ENCODE measurements at places on chromosomes 6 and 20.

- DNase-seq: peak; percentile 88
These were observed at the start of gene MAP1LC3A for GRCh38 chr20:34558320-34559218. MAP1LC3A (plus strand) TSS chr20:34558718; CDS start chr20:34558869, 151 bp downstream.

GRCh38 chr6:56624046-56624727 is 18.5 kb downstream of the DST start:
- no peak for DNase-seq

DNA sequence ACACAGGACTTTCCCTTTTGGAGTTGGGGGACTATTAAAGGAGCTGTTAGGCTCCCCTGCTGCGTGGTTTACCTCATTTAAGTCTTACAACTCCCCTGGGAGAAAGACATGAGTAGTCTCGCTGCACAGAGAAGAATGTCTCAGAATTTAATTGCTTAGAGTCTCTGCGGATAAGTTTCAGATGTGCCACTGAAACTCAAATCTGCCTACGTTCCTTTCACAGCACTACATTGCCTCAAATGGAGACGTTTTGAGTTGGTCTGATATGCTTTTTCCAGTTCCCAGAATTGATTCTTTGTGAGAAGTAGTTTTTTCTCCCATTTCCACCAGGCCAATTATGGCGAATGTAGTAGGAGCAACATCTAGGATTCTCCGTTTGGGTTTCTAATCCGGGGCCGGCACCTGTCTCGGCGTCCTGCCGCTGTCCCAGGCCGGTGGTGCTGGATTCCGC is 532 bp upstream of the SLC35F1 start:
- DNase-seq: no peak

- no peak for DNase-seq
These were observed 109.2 kb upstream of the NRSN1 start for GRCh38 chr6:24016857-24017256.

- DNase-seq: no peak
These were observed 16.3 kb upstream of the FOXC1 start for GRCh38 chr6:1593286-1593957.

DNA sequence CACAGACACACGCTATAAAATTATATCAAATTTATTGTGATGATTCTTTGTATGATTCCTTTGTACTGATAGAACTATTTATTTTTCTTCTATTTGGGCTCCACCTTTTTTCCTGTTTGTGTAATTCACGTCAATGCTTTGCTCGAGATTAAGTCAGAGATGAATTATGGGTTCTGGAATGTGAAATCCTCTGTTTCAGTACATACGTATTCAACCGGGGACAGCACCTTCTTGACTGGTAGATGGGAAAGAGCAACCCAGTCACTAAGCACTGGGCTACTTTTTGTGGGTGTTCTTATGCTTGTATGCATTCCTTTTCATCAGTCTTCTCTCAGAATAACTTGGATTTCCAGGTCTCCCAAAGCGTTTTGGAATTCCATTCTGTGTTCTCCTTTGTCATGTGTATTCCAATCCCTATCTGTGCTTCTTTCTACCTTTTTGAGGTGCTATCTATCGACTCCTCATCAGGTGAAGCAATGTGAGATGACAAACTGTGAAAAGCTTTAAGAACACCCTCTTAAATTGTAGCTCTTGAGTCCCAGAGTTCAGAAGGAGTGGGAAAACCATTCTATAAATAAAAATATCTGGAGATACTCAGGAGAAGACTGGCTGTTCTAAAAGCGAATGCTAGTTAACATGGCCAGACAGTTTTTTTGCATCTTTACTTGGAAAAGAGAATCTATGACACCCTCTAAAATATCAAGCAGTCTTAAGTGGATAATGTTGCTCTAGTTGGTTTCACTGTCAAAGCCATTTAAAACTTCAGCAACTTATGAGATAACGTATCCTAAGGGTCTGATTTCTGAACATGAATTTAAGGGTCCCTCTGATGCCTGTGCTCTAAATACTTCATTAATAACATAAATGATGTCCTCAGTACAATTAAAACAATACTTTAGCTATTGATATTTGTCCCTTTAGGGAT is 197.7 kb upstream of the PREP start:
- no peak for DNase-seq

DNA sequence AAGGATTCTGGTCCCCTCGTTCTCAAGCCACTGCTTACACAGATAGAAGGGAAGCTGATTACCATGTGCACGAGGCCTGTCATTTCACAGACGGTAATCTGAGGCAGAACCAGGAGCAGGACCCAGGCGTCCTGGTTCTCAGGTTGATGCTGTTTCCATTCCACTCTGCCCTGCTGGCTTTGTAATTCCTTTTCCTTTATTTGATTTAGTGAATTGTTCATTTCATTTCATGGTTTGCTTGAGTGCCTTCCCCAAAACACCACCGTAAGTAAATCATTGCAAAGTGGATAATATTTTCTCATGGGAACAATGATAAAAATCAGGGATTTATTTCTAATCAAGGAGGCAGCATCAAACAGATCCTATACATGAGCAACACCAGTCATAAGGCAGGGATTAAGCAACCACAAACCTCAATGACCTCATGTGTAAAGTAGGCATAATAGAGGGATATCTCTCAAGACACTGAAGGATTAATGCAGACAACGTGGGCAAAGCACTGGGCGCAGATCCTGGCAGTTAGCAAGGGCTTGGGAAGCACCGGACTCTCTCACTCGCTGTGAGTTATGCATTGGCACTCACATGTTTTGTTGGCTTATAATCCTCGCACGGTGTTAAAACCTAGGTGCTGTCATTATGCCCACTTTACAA is 229.5 kb upstream of the FOXQ1 start:
- no peak for DNase-seq

GRCh38 chr6:109762166-109762565 is 71.1 kb downstream of the FIG4 start:
- DNase-seq: no peak

DNA sequence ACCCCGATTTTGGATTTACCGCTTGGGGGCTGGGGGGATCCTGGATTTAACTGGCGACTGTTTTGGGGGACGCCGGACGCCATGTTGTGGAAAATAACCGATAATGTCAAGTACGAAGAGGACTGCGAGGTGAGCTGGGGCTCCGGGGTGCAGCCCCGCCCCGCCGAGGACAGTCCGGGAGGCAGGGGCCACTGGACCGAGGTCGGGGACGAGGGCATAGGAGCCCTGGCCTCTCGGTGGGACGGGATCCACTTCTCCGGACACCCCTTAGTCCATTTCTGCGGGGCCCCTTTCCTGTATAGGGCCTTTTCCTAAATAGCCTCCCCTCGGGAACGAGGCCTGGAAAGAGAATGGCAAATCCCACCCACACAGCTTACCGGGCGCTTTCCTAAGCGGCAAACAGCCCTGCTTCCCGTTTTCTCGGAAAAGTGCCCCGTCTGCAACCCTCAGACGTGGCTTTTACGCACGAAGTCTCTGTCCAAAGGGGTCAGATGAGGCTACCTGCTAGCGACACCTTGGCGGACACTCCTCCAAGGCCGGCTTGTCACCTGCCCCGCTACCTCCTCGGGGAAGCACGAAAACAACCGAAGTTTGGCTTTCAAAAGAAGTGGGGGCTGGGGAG is 469 bp downstream of the TFAP2C start:
- DNase-seq: no peak

DNA sequence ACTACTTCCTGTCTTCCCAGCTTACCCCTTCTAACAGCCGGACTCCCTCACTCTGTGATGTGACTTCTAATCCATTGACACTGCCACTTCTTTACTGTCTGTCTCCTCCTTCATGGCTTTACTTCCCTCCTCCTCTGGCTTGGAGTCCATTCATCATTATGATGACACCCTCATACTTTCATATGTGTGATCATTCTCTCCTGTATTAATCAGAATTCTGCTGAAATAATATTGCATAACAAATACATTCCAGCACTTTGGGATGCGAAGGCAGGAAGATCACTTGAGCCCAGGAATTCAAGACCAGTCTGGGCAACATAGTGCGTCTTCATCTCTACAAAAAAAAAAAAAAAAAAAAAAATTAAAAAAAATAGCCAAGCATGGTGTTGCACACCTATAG is 147.9 kb upstream of the BTBD3 start:
- DNase-seq: no peak

- no peak for DNase-seq
These were observed 51.9 kb upstream of the MCUR1 start for GRCh38 chr6:13866301-13866700.

DNA sequence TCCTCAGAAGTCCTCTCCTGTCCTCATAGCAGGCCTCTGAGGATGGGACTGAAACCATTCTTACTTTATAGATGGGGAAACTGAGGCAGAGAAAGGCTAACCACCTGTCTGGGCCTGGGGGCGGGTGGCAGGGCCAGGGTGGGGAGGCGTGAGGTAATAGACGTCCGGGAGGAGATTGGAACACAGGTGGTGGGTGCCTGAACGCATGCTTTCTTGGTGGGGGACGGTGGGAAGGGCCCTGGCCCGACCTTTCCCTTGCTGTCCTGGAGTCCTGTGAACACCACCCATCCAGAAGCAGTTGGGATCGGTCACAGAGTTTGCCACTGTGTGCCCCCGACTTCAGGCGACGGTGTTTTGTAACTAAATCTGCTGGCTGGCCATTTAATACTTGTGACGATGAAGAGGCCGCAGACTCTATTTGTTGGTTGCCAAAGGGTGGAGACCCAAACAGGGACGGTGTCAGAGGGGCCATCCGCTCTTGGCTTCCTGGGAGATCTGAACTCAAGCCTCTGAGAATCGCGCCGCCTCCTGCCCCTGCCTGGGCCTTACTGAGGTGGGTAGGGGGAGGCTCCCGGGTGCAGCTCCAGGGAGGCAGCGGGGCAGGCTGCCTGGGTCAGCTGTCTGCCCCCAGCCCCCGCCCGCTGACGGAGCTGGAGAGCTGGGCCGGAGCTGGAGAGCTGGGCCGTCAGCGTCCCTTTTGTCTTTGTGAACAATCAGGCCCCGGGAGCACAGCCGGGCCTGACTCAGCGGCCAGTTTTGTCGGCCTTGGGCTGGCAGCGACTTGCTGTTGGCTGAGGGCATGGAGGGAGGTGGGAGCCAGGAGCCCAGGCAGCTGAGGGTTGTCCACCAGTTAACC is 4.1 kb downstream of the RBM38 start:
- DNase-seq: no peak

DNA sequence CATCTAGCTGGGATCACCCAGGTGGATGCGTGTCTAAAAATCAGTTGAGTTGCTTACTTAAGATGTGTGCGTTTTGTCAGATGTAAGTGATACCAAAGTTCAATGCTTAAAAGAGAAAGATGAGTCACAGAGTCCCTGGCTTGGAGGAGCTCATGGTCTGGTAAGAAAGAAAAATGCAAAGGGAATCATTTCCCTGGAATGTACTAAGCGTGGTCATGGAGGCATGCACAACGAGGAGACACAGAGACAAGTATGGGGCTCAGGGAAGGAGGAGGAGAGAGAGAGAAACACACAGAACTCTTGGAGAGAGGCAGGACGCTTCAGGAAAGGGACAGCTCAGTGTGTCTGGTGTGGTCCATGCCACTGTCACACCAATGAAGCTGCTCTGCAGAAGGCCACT is 186.9 kb upstream of the GMDS start:
- no peak for DNase-seq

DNA sequence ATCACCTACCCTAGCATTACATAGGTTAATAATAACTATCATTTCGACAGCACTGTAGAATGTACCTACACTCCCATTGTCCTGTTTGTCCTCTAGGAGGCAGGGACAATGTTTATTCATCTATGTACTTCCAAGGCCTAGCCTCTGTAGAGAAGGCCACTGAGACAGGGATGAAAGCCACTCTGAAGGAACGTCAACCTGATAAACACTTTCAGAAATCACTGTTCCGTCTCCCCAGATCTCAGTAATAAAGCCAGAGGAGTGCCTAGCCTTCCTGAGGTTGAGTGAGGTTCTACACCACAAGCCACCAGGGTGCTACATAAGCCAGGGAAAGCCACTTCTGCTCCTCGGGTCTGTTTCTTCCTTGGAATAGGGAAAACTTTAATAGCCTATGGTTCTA is 44.8 kb downstream of the POPDC3 start:
- DNase-seq: no peak

GRCh38 chr20:37994512-37994911 is 38.7 kb downstream of the TTI1 start:
- no peak for DNase-seq

DNA sequence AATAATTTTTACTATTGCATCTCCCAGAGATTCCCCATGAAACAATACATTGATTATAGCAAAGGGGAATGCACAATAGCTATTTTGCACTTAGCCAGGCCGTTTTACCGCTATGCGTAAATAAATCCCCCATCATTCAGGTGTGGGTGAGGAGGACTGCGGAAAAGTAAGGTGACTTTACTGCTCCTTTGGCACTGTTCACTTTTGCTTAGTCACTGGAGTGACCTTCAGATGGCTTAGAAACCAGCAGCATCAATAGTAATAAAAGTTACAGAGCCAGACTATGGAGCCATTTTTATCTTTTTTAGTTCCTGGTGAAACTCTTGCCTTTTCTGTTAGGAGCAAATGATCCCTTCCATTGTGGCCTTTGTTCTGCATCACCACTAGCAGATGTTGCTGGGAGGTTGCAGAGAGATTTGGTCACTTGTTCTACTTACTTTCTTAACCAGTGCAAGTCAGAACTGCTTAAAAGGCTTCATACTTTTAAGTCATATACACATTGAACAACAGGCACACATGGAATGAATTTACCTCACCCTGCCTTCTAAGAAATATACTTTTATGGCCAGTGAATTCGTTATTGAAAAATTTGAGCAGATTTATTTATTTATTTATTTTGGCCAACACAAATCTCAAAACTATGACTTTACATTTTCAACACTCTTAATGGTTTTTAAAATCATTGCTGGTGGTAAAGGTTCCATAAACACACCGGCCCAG is 12.1 kb upstream of the BTBD3 start:
- no peak for DNase-seq

DNA sequence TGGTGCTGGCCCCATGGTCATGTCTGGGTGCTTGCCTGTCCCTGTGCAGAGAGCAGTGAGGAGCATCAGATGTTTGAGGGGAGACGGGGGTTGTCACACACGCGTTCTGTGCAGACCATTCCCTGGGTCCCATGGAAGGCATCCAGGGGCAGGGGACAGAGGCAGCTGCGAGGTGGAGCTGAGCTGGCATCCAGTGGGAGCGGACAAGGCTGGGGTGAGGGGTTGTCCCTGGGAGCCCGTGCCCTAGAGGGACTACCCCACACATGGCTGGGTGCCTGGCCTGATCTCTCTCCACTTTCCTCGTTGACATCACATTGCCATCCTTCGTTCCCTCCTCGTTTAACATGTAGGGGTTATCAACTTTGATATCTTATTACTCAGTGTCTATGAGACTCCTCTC is 331.3 kb downstream of the CDH4 start:
- no peak for DNase-seq

- no peak for DNase-seq
These were observed 795.1 kb upstream of the HS3ST5 start for GRCh38 chr6:115137910-115138309.

GRCh38 chr6:1039191-1039590 is 272.7 kb upstream of the FOXQ1 start:
- no peak for DNase-seq

DNA sequence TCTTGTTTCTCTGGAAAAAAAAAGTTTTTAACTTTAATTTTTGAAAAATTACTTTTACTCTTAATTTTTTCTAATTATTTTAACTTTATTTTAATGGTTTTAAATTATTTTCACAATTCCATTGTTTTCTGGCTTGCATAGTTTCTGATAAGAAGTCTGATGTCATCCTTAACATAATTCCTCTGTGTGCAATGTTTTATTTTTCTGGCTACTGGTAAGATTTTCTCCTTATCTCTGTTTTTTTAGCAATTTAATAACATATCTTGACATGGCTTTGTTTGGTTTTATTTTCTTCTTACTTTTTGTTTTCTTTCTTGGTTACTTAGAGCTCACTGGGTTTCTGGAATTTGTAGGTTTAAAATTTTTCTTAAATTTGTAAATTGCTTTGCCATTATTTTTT is 114.8 kb downstream of the TBXT start:
- no peak for DNase-seq

All from stimulated activated CD8-positive, alpha-beta memory T cell treated with anti-CD3 and anti-CD28 coated beads, Interleukin-4, amount 100 ng/mL, for 4 hours (primary cell).